ENCODE measurements at places on chromosomes 3 and 15. TPM values are rescaled to one million over a fixed set of nuclear protein-coding genes. Genes with fewer than 3 reads are reported as not detected.

Gene SLC22A13
- not detected for total RNA-seq

Gene CADPS
- not detected for total RNA-seq

Gene EPHB1
- not detected for total RNA-seq

Gene AMT
- 0.93 TPM for total RNA-seq

Gene TRAT1
- not detected for total RNA-seq

Gene MORC1
- not detected for total RNA-seq

Gene MRPL47
- 189 TPM for total RNA-seq

- DNase-seq, result peak; percentile 82
These were observed 533 bp downstream of the ARF4 start for GRCh38 chr3:57596495-57597126.

GRCh38 chr3:56302417-56302816 lies 165.8 kb downstream of the ERC2 start:
- no peak for DNase-seq

DNA sequence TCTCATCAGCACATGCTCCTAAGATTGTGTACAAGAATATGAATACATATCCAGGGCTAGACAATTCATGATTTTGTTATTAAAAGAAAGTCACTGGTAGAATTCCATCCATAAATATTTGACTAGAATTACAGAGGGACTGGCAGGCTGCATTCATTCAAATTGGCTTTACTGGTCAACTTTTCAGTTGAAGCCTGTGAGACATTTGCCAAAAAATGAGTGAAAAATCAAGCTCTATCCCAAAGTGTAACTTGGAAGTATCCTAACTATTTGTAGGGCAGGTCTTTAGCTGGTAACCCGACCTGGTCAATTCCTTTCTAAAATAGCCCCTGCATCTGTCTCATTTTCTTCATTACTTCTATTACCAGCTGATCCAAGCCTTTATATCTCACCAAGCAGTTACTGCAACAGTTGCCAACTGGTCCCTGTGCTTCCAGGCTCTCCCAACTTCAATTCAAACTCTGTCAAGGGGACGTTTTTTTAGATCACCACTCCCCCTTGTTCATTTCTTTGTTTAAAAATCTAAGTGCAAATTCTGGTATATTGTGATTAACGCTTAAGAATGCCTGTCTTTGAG lies 173.1 kb upstream of the TBL1XR1 start:
- no peak for DNase-seq

DNA sequence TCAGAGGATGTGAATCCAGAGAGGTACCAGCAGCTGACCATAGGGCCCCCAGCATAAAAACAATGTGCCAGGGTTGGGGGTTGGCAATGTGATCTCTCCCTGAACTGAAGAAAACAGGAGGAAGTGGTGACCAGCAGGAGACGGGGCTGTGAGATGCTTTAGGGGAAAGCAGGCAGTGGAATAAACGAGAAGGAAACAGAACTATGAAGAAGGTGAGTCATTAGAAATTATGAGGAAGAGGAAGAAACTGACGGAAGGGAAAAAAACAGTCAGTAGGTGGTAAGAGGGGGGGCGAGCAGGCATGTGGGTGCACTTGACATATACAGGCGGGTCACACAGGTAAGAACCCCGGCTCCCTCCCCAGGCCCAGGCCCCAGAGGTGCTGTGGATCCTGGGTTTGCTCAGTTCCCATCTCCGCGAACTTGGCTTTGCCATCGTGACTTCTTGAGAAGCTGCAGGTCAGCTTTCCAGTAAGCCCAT lies 42.2 kb upstream of the B3GNT5 start:
- peak; percentile 10 for DNase-seq

GRCh38 chr3:161413855-161414210 lies 42.5 kb upstream of the SPTSSB start:
- DNase-seq, result no peak

- no peak for DNase-seq
These were observed 788.8 kb downstream of the ROBO1 start for GRCh38 chr3:78979028-78979427.

DNA sequence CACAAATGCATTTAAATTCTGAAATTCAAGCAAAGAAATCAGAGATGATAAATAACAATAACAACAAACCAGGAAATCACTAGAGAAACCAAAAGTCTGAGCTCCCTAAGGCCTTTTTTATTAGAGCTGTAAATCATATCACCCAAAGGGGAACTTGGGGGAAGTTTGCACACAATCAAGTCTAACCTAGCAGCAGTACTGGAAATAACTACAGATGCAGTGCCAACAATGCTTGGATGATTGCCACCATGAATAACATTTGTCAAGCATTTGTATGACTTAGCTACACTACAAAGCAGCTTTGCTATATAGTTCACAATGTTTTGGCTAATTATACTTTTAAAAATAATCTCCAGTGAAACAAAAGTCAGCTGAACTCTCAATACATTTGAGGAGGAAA lies 27.8 kb downstream of the SHQ1 start:
- DNase-seq, result peak; percentile 61

- DNase-seq, result no peak
These were observed 8.6 kb downstream of the GABRA5 start for GRCh38 chr15:26875476-26875850.

- peak; percentile 12 for DNase-seq
These were observed 5.3 kb downstream of the IP6K2 start for GRCh38 chr3:48711727-48712126.

- DNase-seq, result peak; percentile 80
These were observed 223.7 kb upstream of the NANOGP8 start for GRCh38 chr15:35308802-35309201.

- DNase-seq, result no peak
These were observed 98.5 kb upstream of the SLC25A36 start for GRCh38 chr3:140842984-140843649.

DNA sequence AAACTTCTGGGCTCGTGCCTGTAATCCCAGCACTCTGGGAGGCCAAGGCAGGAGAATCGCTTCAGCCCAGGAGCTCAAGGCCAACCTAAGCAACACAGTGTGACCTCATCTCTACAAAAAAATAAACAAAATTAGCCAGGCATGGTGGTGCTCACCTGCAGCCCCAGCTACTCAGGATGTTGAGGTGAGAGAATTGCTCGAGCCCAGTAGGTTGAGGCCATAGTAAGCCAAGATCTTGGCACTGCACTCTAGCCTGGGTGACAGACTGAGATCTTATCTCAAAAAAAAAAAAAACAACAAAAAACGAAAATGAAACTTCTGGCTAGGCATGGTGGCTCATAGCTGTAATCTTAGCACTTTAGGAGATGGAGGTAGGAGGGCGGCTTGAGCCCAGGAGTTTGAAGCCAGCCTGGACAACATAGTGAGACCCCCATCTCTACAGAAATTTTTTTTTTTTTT lies 53.7 kb downstream of the PIK3CB start:
- DNase-seq, result no peak

DNA sequence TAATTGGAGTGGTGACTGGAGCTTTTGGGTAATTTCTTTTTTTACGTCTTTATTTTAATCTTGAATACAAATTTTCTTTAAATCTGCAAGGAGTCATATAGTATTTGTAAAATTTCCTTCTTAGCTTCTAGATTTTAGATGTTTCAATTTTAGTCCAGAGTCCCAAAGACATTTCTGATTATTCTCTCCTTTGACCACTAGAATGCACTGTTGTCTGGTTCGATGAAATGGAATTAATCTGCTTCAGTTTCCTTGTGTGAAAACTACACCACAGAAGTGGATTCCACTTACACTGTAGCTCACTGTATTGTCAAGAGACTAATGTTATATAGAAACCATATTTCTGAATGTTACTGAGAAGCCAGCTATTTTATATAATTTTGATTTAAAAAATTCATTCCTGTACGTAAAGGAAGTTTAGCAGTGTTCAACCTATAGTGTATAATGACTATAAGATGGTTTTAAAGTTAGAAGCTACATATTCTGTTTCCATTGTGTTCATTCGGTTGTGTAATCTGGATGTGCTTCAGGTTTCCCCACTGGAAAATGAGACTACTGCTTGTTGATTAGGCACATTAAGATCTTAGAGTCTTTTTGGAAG lies 6.1 kb downstream of the GRAMD1C start:
- DNase-seq, result peak; percentile 32

- no peak for DNase-seq
These were observed 121.3 kb upstream of the SOX14 start for GRCh38 chr3:137642831-137643230.

DNA sequence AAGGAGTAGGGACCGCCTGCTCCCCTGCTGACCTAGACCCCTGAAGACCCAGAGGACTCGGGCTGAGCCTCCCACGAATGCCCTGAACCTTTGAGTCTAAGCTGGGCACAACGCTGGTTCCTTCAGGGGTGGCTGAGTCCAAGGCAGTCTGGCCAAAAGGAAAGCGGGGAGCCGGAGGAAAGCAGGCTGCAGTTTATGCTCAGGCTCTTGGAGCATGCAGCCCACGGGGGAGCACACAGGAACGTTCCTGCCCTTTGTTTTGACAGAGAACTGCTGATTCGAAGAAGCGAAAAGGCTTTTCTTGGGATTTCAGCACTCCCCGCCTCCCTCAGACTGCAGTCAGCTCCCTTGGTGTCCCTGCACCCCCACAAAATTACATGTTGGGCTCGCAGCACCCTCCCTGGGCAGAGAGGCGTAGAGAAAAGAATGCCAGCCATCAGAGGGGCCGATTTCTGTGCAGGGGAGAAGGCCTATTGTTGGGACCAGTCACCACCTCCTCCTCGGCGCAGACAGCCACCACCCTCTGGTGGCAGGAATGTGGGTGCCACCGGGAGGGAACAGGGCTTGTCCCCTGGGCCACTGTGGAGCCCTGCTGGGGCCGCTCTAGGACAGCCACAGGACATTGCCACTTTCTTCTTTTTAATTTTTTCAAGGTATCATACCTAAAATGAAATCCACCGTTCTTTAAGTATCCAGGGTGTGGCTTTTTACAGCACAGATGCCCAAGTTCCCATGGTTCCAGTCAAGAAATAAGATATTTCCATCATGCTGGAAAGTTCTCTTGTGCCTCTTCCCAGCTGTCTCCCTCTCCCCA lies 72.2 kb downstream of the SMAD6 start:
- DNase-seq, result peak; percentile 82

- DNase-seq, result no peak
These were observed 957.8 kb downstream of the ROBO1 start for GRCh38 chr3:78809966-78810365.

DNA sequence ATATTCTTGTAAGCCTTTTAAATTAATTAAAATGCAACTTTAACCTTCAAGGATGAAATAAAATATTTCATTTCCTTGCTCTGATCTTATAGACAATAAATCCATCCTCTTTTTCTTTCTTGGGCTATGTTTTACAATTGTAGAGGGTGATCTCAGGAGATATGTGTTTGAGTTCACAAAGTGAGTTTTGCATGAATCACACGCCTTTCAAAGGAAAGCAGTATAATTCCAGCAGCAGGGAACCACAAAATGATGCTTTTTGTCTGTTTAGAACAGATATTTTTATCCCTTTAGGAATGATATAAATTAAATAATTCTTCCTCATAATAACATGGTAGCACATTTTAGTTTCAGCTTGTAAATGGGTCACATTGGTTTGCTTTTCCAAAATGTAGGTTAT lies 191.2 kb downstream of the SEMA6D start:
- no peak for DNase-seq

DNA sequence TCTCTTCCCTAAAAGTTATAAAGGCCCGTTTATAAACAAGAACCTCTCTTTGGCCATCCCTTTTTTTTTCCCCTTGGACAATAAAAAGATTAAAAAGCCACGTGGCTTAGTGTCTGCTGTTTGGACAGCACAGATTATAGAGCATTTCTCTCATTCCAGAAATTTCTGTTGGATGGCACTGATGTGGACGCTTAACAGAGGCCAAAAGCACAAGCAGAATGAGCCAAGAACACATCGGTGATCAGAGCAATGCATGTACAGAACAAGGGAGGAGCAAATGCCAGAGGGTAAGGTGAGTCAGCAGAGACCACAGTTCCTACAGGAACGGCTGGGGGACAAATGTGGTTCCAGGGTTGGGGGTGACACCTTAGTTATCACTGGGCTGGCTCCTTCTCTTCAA lies 30.3 kb upstream of the CTNNB1 start:
- no peak for DNase-seq

DNA sequence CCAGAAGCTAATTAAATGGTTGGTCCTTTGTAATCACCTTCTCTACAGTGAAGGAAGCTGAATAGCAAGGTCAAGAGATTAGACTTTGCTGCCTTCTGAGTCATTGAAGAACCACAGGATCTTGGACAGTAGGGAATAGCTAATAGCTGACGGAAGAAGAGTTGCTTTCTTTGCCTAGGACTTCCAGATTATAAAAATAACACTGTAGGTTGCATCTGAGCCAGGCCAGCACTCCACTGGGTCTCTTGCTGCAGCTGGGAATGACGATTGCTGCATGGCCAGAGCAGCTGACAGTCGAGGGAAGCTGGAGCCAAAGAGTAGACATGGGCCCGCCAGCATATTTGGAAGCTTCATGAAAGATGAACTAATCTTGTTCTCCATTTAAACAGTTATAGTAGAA lies 81.5 kb upstream of the KCNMB2 start:
- peak; percentile 15 for DNase-seq

GRCh38 chr3:53243165-53243564 lies 12.7 kb downstream of the TKT start:
- DNase-seq, result no peak

GRCh38 chr3:31482493-31483200 lies 50.1 kb upstream of the STT3B start:
- DNase-seq, result no peak

Measured in A172 (cell line).